NCI-H1436 treated with DMSO at 0.1 percent for 48 hours (cell line): ENCODE measurements at places on chromosomes 2 and 18.

DNA sequence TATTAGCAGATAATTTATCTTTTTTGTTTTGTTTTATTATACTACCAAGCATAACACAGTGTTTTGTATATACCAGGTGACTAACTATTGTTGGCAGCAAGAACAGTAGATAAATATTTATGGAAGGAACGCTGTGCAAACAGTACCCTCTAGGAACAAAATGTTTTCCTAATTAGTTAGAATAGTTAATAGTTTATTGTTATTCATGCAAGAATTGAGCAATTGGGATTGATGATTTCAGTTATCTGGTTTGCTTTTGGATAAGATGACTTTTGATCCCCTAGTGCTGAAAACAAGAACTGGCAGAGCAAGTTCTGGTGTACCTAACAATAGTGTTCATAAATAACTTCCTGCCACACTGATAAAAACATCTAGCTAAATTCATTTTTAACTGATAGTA lies 323.3 kb downstream of the TGIF1 start:
- no peak for DNase-seq

GRCh38 chr2:53212576-53212975 lies 555.0 kb upstream of the CHAC2 start:
- no peak for DNase-seq

DNA sequence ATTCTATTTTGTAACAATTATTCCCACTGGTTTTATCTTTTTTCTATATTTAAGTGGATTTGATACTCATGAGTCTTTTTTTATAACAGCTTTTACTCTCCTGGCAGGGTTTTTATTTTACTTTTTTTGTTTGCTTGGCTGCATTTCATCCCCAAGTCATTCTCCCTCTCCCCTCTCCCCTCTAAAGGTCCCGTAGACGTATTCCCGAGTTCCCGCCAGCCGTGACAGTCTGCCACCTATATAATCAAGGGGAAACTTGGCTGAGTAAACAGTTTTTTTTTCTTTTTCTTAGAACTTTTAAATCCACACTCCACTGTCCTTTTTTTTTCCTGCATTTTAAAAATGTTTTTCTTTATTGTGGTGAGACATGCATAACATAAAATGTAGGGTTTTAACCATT lies 433.1 kb upstream of the HS6ST1 start:
- DNase-seq: no peak

DNA sequence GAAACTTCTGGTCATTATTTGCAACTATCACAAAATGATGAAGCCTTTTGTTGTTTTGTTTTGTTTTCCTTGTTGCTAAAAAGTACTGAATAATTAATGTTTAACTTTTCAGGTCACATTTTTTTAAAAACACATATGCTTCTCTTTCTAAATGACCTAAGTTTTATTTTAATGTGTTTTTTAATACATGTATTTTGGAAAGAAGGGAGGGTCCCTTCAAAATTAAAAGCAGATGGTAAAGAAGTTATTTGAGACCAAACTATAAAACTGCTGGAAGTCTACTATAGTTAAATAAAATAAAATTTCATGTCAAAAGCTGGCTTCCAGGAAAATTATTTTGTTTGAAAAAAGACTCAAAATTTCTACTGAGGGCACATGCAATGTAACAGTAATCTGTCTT lies 39.5 kb upstream of the ASNSD1 start:
- DNase-seq: no peak

DNA sequence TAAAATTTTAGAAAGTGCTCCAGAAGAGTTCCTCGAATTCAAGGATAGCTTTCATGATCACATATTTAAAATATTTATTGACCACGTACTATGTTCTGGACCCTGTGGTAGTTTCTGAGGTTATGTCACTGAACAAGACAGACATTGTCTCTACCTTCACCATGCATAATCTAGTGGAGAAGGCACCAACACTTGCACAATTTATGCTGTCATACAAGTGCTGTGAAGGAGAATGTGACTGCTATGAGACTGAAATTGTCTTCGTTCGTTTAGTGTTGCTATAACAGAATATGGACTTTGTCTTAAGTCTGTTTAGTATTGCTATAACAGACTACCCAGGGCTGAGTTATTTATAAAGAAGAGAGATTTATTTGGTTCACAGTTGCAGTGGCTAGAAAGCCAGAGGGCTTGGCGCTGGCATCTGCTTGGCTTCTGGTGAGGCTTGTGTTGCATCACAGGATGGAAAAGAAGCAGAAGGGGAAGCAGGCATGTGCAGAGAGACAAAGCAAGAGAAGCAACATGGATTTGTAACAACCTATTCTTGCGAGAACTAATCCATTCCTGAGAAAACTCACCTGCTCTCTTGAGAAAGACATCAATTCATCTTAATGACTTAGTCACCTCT lies 50.0 kb upstream of the RFX8 start:
- no peak for DNase-seq
